ENCODE measurements at places on chromosomes 6 and 20.

- DNase-seq, result no peak
These were observed 122.5 kb downstream of the CARMIL1 start for GRCh38 chr6:25401711-25402110.

- no peak for DNase-seq
These were observed 89.4 kb downstream of the JAG1 start for GRCh38 chr20:10584371-10584770.

DNA sequence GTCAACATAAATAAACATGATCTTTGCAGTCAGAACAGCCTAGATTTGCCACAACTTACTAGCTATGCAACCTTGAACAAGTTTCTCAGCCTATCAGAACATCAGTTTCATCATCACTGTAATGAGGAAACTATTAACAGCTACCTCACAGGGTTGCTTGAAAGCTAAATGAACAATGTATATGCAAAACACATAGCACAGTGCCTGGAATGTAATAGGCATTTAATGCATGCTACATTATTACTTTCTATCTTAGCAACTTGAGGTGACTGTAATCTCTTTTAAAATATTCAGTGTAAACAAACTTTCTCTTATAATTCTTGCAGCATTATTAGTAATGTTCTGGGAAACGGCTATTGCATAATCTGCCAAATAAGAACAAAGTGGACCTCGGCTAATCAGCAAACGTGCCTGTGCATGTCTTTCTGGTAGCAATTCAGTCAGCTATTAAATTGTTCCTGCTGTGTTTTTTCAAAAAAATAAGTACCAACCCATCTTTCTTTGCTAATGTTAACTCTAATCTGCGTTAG, 61.5 kb downstream of the SYNE1 start:
- DNase-seq, result no peak

DNA sequence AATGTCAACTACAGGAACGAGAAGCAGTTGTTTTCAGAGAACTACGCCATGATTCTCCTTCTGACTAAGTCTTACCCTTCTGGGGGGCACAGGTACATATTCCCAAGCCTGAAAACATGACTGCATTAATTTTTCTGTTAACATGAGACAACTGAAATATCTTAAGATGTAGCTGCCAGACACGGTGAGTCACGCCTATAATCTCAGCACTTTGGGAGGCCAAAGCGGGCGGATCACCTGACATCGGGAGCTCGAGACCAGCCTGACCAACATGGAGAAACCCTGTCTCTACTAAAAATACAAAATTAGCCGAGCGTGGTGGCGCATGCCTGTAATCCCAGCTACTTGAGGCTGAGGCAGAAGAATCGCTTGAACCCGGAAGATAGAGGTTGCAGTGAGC, 21.7 kb downstream of the TBC1D20 start:
- DNase-seq, result no peak

GRCh38 chr6:116371120-116371917, 572 bp downstream of the DSE start:
- DNase-seq, result peak; percentile 2

GRCh38 chr20:63490416-63490815, 8.5 kb downstream of the EEF1A2 start:
- no peak for DNase-seq

DNA sequence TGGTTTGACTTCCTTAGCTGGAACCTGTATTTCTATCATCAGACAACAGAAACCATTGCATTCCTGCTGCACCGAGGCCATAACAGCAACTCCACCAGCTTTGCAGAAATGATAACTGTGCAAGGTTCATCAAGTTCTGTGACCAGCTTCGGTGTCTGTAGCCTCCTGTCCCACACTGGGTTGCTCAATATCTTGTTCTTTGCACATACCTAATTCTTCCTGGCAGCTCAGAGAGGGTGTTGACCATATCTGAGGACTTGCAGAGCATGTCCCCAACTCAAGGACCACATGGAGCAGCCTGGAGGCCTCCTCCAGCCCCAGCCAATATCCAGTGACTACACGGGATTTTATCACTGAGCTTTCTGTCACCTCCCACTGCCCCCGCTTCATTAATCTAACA, 59.3 kb upstream of the SCAF8 start:
- no peak for DNase-seq

GRCh38 chr6:139373928-139374356, 506 bp downstream of the CITED2 start:
- DNase-seq, result peak; percentile 14

- no peak for DNase-seq
These were observed 40.9 kb downstream of the ALDH8A1 start for GRCh38 chr6:134908906-134909516.

GRCh38 chr6:153591159-153591558, 447.9 kb upstream of the OPRM1 start:
- no peak for DNase-seq

GRCh38 chr6:56922645-56923044, 32.3 kb upstream of the BEND6 start:
- DNase-seq, result no peak

- DNase-seq, result no peak
These were observed 47.1 kb downstream of the STX7 start for GRCh38 chr6:132465530-132466485.

GRCh38 chr6:25239498-25239897, 39.7 kb upstream of the CARMIL1 start:
- no peak for DNase-seq

DNA sequence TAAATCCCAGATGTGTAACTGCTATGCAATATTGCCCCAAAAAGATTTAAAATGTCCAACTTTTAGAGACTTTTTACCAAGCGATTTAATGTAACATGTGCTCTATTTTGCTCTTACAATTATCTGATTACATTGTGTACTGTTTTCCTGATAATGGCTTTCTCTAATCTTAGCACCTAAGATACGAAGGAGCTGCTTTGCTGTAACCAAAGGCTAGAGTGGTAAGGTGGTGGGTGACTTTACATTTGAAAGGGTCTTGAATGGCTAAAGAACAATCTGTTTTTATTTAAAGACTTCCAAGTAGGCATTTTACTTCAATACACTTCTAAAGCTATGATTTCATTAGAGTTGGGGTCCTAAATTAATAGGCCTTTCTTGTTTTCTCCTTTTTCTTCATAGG, 1201.6 kb upstream of the MAP3K7 start:
- DNase-seq, result no peak

DNA sequence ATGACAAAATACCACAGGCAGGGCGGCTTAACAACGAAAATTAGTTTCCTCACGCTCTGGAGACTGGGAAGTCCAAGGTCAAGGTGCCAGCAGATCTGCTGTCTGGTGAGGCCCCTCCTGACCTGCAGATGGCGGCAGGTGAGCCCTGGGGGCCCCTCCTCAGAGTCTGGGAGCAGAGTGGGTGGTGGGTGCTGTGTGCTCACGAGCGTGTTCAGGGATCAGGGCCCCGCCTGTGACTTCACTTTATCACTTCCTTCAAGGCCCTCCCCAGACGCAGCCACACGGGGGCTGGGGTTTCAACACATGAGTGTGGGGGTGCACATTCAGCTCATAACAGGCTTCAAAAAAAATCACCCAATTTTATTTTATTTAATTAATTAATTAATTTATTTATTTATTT, 39.3 kb downstream of the SLC2A4RG start:
- DNase-seq, result no peak

- DNase-seq, result no peak
These were observed 218.9 kb downstream of the EYA4 start for GRCh38 chr6:133460101-133460500.

GRCh38 chr6:128580224-128581110, 60.1 kb upstream of the PTPRK start:
- no peak for DNase-seq

GRCh38 chr6:35392111-35392702, 49.8 kb downstream of the PPARD start:
- no peak for DNase-seq

DNA sequence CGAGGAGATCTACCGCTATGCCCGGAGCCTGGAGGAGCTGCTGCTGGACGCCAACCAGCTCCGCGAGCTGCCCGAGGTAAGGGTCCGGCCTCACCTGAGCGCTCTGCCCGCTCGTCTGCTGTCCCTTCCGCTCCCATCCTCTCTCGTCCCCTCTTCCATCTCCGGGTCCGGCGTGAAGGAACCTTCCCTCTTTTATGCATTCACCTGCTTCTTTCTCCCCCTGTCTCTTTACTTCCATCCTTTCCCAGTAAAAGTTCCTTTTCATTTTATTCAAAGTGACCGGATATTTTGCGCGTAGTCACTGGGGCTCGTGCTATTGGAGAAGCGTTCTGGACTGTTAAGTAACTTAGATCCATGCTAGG, 516 bp downstream of the LRRC1 start:
- no peak for DNase-seq

GRCh38 chr20:24027229-24027628, 38.6 kb upstream of the GGTLC1 start:
- peak; percentile 45 for DNase-seq

DNA sequence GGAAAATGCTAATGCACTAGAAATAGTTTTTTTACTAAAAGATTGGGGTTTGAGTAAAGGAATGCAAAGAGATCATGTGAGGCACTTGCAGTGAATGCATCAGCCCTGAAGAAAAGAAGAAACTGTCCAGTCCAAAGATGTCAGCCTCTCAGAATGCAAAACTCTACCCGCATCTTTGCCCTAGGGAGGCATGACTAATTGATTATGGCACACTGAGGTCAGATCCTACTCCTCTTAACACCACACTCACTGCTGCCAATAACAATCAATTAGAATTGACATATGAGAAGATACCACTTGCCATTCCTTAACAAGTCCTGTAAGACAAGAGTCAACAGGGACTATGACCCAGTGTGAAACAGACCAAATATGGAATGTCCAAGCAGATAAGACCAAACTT, 262.3 kb upstream of the PLN start:
- no peak for DNase-seq

DNA sequence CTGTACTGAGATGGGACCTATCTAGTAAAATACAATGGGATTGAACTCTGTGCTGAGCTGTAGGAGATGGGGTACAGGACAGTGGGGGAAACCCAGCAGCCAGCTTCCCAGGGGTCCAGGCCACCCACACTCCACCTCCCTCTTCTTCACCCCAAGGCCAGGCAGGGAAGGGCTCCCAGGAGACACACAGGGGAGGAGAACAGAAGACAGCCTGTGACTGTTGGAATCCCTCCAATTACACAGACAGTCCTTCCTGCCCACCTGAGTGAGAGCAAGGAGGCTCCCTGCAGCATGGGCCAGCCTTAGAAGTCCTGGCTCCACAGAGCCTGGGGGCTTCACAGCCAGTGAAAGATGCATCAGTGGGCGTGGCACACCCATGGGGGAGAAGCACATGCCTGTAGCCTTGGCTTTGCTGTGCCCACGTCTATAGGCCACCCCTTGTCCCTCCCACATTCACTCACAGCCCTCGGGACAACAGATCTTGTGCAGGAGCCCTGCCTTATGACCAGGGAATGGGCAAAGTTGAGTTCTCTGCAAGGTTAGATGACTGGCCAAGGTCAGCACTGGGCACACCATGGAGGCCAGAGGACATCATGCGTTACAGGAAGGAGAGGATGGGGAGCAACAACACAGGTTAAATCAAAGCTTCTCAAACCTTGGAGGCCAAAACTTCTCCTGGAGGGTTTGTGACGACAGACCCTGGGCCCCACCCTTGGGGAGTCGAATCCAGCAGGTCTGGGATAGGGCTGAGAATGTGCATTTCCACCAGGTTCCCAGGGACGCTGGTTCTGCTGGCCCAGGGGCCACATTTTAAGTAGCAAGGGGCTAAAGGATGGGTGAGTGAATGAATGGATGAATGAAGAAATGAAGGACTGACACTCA, 12.3 kb upstream of the CST7 start:
- no peak for DNase-seq

GRCh38 chr6:69883551-69883950, 17.2 kb downstream of the COL19A1 start:
- no peak for DNase-seq

DNA sequence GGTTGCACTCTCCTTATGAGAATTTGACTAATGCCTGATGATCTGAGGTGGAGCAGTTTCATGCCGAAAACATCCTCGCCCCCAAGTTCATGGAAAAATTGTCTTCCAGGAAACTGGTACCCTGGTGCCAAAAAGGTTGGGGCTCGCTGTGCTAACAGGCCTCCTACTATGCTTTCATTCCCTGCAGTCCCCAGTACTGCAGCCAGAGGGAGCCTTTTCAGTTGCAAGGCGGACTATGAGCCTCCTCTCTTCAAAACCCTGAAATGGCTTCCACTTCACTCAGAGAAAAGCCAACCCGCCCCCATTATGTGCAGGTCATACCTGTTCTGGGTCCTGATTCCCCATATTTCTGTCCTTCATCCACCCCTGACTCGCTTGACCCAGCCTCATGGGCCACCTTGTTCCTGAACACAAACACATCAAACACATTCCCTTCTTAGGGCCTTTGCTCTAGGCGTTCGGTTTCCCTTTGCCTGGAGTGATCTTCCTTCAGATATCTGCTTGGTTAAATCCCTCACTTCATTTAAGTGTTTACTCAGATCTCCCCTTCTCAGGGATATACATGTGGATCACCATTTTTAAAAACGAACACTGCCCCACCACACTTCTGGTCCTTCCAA, 173.7 kb downstream of the PHACTR1 start:
- no peak for DNase-seq

DNA sequence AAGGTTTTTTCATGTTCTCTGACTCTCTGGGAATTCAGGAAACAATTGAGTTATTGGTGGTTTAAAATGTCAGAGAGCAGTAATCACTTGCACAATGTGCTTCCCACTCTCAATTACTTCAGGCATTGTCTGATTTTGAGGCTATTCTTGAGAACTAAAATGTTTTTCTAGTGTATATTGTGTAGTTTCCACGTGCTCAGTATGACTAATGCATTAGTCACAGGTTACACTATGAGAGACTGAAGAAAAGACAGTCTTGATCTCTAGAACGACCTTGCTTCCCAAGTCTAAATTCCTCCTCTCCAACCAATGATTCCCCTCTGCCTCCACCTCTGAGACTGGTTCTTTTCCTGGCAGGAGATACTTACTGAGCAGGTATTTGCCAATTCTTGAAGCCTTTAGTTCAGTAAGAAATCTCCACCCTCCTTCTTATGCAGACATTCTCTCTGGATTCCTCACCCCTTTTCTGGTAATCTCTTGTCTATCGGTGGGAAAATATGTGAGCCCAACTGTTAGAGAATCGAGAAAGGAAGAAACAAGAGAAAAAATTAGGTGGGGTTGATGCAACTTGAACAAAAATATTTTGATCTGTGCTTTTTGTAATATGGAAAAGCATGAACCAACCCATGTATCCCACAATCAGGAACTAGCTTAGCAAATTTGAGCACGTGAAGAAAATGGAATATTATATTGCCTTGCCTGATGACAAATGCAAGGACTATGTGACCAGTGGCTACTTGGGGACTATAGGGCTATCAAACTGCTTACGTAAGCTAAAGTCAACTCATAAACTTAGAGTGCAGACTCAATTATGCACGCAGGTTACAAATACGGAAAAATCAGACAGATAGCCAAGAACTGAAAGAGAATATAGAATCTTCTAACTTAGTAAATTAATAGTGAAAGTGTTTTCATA, 61.1 kb upstream of the SLC22A16 start:
- DNase-seq, result no peak

GRCh38 chr6:15366003-15366535, 120.2 kb downstream of the JARID2 start:
- no peak for DNase-seq

- no peak for DNase-seq
These were observed 44.9 kb downstream of the KCTD20 start for GRCh38 chr6:36487698-36488097.

Data from activated CD8-positive, alpha-beta memory T cell treated with anti-CD3 and anti-CD28 coated beads for 1 hour (primary cell).